Fibroblast of villous mesenchyme (primary cell): ENCODE measurements at places on chromosomes 13 and 19. TPM values are rescaled to one million over a fixed set of nuclear protein-coding genes. Genes with fewer than 3 reads are reported as not detected.

DNA sequence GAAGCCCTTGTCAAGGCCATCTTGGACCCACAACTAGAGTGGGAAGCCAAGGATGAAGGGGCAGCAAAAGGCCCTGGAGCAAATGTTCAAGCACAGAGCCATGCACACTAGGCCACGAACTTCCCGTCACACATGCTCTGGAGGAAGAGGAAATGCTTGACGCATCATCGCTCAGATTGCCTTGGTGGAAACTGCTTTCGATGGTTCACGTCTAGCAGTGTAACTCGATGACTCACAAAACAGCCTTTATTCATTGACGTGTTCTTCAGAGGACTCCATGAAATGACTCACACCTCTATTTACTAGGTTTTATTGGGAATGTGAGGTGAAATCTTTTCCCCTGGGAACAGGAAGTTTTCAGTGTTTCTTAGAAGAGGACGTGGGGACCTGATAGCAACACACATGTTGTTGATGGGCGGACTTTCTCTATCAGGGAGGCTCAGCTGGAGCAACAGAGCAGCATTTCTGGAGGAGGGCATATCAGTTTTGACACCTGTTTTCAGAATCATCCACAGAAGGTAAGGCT, 79.8 kb upstream of the FLT1 start:
- peak; percentile 97 for DNase-seq

DNA sequence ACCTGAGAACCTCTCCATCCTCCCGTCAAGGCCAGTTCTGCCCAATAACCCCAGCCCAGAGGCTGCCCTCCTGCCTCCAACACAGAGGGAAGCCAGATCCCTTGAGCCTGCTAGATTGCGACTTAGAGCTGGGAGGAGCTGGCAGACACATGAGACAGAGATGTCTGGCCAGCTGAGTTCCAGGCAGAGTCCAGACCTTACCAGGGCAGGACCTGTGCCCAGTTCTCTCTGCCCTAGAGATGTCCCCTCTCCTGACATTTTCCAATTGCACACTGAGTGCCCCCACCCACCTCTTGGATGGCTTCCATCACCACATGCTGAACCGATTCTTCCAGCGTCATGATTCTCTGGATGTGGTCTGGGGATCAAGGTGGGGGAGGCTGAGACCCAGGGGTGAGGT, 3.0 kb downstream of the HOOK2 start:
- no peak for DNase-seq

- DNase-seq, result no peak
Observed at GRCh38 chr13:64054321-64054720, 2638.7 kb upstream of the PCDH20 start.

GRCh38 chr13:20313896-20314295, 81.8 kb upstream of the GJB6 start:
- DNase-seq, result no peak

DNA sequence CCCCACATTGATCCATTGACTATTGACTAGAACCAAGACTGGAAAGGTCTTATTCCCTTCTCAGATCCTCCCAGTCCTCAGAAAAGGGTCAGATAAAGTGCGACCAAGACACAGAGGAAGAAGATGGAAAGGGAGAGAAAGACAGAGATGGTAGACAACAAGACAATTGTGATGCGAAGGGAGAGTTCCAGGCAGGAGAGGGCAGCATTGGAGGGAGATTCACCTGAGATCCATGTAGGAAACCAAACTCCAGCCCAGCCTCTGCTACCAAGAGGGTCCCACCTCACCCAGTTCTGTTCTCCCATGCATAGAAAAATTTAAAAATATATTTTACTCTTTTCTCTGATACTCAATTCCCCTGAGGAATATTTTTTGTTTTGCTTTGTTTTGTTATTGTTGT, 67.3 kb upstream of the TSHZ3 start:
- DNase-seq, result no peak

The TMEM272 gene
- total RNA-seq, result not detected in 2 replicates
